Muscle of leg (tissue), 16 donors: ENCODE measurements at places on chromosomes 4 and X. TPM values are rescaled to one million over a fixed set of nuclear protein-coding genes. Genes with fewer than 3 reads are reported as not detected.

GRCh38 chr4:166324321-166324720 is 451.3 kb downstream of the TLL1 start:
- no peak for DNase-seq

DNA sequence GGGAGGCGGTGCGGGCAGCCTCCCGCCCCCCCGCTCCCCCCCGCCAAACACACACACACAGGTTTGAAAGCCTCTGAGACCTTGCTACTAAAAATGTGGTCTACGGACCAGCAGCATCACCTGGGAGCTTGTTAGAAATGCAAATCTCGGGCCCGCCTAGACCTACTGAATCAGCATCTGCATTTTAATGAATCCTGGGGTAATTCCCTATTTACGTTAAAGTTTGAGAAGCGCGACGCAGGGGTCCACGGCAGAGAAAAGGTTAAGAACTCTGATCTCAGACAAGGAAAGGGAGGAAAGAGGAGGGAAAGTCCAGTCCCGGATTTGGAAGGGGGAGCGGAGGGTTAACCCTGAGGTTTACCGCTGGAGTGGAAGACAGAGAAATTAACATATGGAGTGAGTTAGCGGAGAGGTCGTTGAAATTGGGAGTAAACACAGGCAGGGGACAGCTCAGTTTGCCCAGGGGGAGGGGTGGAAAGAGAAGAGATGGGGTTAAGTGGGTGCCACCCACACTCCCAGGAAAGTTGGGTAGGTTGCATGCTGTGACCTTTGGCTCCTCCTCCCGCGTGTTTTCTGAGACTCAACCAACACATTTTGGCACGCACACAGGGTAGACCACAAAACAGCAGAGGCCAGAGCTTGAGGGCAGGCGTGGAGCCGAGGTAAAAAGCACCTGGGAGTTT is 483.6 kb downstream of the BCOR start:
- peak; percentile 16 for DNase-seq

The NXF2 gene
- not detected for total RNA-seq

DNA sequence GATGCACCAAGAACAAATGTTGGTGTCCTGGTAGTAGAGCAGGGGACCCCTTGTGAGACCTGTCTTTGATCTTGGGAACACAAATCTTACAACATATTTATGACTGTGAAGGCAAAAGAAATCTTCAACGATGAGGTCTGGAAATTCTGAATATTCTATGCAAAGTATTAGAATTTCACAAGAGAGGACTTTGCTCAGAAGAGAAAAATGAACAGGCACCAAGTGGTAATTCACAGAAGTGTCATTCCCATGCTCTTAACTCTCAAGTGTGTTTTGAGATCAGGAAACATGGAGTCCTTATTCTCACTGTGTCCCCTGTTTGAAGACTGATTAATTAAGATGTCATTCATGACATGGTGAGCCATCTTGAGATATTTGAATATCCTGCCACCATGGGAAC is 52.5 kb downstream of the COQ2 start:
- no peak for DNase-seq

GRCh38 chr4:140816806-140817510 is 60.8 kb upstream of the TBC1D9 start:
- no peak for DNase-seq
